ENCODE measurements at places on chromosomes 3 and 15. TPM values are rescaled to one million over a fixed set of nuclear protein-coding genes. Genes with fewer than 3 reads are reported as not detected.

DNA sequence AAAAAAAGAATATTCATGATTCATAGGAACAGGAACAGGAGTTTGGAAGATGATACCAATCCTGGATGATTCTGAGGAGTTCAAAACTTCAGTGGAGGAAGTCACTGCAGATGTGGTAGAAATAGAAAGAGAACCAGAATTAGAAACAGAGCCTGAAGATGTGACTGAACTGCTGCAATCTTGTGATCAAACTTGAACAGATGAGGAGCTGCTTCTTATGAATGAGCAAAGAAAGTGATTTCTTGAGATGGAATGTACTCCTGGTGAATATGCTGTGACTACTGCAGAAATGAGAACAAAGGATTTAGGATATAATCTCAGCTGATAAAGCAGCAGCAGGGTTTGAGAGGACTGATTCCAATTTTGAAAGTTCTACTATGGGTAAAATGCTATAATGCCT lies 72.7 kb downstream of the GSK3B start:
- DNase-seq, result no peak

DNA sequence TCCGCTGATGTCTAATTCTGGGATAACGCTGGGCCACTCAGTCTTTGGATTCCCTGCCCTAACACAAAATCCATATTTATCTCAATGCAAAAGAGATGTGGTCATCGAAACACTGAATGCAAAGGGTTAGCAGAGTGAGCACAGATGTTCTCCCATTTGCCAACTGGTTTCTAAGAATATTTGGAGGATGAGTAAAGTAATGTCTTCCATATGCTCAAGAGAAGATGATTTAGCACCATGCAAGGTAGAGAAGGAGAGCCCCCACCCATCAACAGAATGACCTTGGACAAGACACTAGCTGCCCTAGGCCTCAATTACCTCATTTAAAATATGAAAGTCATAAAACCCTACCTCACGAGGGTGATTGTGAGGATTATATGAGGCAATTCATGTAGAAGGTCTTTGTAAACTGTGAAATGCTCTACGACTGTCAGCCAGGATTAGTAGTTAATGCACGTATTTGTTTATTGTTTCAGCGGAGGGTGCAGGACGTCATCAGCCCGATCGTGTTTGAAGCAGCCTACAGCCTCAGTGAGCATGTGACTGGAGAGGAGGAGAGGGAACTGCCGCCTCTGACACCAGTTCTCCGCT lies 232.9 kb upstream of the CTDSPL start:
- no peak for DNase-seq

- DNase-seq, result no peak
Observed at GRCh38 chr15:100833417-100834389, 45.9 kb upstream of the ALDH1A3 start.

DNA sequence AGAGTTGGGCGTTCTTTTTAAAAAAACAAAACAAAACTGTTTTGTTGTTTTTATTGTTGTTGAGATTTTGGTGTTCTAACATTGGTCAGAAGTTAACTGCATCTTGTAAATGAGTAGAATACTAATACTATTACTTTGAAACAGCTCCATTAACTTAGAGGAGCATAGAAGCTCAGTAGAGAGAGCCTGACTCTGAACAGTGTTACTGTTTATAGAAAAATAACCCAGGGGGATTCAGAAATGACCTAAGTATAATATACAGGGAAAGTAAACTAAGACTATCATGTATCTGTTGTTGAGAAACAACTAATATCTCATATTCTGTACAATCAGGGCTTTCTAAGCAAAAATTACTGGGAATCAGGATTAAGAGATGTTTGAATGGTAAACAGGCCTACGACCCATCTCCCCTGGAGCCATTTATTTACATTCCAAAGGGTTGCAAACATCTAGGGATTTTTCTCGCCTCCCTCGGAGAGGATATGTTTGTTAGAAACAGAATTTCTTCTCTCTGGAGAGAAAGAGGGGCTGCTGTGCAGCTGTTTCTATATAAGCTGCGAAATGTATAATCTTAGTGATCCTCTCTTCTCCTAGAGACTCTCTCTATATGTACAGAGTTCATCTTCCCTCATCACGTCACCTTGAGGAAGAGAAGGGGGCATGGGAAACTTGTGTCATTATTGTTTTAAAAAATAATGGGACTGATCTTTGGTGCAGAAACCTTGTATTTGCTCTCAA lies 827.5 kb upstream of the DPPA4 start:
- no peak for DNase-seq

The SRGAP3 gene
- 18.5 TPM for total RNA-seq

GRCh38 chr3:107619549-107619948 lies 96.8 kb downstream of the BBX start:
- no peak for DNase-seq

DNA sequence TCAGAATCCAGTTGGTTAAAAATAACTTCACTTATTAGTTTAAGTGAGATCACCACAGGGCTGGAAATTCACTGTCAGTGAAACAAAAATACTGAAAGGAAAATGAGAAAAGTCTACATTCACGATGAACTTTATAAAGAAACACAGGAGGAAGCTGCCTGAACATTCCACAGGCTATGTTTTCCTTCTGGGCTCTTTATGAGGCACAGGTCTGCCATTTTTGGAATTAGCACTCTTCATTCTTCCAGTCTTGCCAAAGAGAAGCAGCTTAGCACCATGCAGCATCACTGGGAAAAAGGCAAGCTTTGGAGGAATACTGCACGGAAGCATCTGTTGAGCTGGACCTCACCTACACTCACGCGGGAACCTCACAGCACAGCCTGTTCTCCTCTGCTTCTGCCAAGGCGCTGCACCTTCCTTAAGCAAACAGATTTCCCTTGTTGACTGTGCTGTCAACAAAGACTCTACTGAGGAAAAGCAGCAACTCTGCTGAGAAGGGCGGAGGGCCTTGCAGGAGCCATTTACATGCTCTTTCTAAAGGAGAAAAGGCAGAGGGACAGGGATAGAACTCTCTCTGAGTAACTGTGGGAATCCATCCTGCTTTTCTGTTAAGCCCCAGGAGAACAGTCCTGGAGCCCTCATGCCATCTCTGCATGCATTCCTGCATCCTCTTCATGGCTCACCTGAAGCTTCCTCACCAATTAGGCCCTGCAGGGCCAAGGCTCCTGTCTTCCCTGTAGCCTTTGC lies 15.7 kb downstream of the SUSD5 start:
- DNase-seq, result no peak

GRCh38 chr3:139319428-139320402 lies 24.1 kb upstream of the MRPS22 start:
- DNase-seq, result no peak

DNA sequence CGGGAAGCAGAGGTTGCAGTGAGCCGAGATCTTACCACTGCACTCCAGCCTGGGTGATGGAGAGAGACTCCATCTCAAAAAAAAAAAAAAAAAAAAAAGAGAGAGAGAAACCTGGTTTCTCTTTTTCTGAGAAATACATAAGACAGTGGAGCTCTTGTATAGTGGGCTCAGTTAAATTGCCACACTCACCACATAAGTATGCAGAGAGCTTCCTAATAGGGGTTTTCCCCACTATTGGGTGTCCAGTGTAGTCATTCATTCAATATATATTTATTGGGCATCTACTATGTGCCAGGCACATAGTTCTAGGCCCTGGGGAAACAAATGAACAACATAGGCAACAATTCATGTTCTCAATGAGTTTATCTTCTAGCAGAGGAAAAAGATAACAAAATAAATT lies 48.9 kb upstream of the FMN1 start:
- no peak for DNase-seq

DNA sequence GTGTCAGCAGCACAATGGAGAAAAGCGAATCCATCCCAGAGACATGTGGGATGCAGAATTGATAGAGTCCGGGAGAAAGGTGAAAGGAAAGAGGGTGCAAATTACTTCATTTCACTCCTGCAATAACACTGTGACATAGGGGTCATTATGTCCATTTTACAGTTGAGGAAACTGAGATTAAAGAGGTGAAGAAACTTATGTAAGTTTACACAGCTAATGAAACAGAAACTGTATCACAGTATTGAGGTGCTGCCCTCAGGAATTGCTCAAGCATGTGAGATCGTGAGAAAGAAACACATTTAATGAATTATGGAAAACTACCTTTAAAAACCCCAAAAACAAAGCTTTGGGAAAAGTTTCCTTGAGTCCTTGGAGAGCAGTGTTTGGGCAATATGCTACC lies 103.6 kb upstream of the PFN2 start:
- DNase-seq, result no peak

The ITIH1 gene
- total RNA-seq, result not detected

- no peak for DNase-seq
Observed at GRCh38 chr3:184645336-184645735, 66.5 kb downstream of the MAGEF1 start.

The ACKR2 gene
- 3.7 TPM for total RNA-seq

DNA sequence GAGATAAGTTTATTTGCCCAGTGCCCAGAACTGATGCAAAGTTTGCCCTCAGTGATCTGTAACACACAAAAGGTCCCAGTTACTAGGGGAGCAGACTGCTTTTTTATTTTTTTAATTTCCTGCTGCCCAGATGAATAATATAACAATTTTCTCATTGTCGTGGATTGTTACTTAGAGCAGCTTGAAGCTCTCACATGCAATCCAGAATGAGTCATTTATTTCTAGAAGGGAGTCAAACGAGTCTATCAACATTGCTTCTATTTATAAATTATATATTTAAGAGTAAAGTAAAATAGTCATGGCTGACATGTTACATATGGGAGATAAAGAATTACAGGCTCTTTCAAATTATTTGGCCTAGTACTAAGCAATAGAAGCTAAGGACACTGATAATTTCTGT lies 41.3 kb downstream of the MEIS2 start:
- no peak for DNase-seq

The CNTN3 gene
- total RNA-seq, result 0.15 TPM

- DNase-seq, result no peak
Observed at GRCh38 chr3:5238545-5238944, 51.0 kb downstream of the EDEM1 start.

All from lower leg skin (tissue), 4 donors.